ENCODE measurements at places on chromosomes 4 and X. TPM values are rescaled to one million over a fixed set of nuclear protein-coding genes. Genes with fewer than 3 reads are reported as not detected.
A peak's percentile ranks its signal among the peaks of the same experiment; 100 is the strongest.

Gene USP51
- total RNA-seq: 1.8 TPM

Gene LAMTOR3
- total RNA-seq: 87.0 TPM

Gene SAT1
- total RNA-seq: 278 TPM

Gene SMIM10
- 8.2 TPM for total RNA-seq

Gene SPCS3
- 102 TPM for total RNA-seq

Gene KLHL13
- 19.7 TPM for total RNA-seq

Gene VCX2
- total RNA-seq: not detected

Gene AMER1
- 11.9 TPM for total RNA-seq

Gene LRP2BP
- total RNA-seq: 2.3 TPM

Gene STK26
- 90.1 TPM for total RNA-seq

GRCh38 chr4:81606801-81607501 is 135.2 kb upstream of the RASGEF1B start:
- no peak for DNase-seq

GRCh38 chr4:187606581-187606980 is 389.0 kb upstream of the ZFP42 start:
- no peak for DNase-seq

DNA sequence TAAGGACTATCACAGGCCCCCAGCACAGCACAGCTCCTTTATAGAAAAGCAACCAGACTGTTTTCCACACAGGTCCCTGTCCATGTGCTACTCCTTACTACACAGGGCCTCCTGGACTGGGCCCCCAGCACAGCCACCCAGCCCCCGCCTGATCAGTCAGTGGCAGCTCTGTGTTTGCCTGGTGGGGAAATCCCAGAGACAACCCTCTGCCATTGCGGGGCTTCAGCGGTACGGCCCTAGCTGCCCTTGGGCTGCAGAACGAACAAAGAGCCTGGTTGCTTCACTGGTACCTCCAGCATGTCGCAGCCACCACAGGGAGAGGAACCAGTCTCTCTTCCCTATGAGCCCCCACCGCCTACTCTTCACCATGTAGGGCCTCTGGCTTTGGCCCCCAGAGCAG is 30.7 kb downstream of the CBR4 start:
- DNase-seq: no peak

- no peak for DNase-seq
These were observed 169.9 kb downstream of the ASMT start for GRCh38 chrX:1784773-1785172.

DNA sequence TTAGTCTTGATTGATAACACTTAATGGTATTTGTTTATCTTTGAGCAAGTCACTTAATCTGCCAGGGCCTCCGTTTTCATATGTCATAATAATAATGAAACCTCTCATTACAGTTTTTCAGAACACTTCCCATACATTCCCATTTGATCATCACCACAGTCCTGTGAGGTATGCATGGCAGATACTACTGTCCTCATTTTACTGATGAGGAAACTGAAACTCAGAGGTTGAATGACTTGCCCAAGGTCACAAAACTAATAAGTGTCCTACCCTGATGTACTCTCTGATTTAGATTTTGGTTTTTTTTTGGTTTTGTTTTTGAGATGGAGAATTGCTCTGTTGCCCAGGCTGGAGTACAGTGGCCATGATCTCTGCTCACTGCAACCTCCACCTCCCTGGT is 25.7 kb downstream of the ZFX start:
- DNase-seq: no peak

DNA sequence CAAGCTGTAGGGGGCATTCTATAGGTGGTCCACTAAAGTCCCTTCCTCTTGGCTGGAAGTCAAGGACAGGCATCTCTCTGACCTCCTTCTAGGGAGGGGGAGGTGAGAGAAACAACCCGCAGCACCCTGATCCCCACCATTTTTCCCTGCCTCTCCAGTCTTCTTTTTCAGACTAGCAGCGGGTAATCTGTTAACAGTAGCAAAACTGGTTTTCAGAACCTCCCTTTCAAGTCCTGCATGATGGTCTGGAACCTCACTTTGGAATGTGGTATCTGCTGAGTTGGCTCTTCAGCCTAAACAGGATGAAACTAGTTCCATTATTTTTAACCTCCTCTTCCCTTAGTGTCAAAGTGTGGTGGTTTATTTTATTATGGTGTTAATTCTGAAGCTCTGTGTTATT is 196.0 kb downstream of the NWD2 start:
- no peak for DNase-seq

GRCh38 chr4:185358514-185358913 is 37.2 kb downstream of the LRP2BP start:
- no peak for DNase-seq

GRCh38 chr4:59571805-59572430 is 1628.2 kb upstream of the ADGRL3 start:
- DNase-seq: no peak

GRCh38 chr4:65865489-65865888 is 195.2 kb upstream of the EPHA5 start:
- no peak for DNase-seq

DNA sequence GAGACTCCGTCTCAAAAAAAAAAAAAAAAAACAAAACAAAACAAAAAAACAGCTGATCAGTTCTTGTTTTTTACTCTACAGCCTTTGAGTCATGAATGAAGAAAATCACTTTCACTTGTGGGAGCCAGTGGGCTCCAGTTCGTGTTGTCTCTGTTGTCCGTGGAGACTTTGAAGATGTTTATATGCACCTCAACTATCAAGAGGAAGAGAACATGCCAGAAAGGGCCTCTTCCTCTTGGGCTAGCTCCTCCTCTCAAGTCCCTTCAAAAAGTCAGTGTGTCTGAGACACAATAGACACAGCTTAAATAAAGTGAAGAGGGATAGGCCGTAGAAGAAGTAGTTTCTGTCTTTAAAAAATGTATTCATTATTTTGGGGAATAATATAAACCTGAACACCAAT is 182.7 kb downstream of the KDR start:
- DNase-seq: no peak

DNA sequence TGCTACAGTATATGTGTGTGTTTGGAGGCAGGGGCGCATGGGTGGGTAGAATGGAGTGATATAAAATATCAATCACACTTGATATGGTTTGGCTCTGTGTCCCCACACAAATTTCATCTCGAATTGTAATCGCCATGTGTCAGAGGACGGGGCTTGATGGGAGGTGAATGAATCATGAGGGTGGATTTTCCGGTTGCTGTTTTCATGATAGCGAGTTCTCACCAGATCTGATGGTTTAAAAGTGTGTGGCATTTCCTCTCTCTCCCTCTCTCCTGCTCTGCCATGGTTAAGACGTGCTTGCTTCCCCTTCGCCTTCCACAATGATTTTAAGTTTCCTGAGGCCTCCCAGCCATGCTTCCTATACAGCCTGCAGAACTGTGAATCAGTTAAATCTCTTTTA is 14.8 kb downstream of the SOWAHB start:
- DNase-seq: no peak

DNA sequence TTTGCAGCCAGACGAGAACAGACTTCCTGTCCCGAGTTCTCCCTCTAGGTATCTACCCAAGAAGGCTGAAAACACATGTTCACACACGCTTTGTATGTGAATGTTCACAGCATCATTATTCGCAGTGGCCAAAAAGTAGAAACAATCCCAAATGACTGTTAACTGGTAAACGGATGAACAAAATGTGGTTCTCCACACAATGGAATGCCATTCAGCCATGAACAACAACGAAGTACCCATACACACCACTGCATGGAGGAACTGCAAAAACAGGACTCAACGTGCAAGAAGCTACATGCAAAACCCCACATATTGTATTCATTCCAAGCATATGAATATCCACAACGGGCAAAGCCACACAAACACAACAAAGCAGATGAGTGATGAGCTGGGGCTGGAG is 45.0 kb downstream of the PDHA1 start:
- DNase-seq: no peak

GRCh38 chrX:123447506-123447905 is 263.4 kb downstream of the GRIA3 start:
- DNase-seq: no peak

DNA sequence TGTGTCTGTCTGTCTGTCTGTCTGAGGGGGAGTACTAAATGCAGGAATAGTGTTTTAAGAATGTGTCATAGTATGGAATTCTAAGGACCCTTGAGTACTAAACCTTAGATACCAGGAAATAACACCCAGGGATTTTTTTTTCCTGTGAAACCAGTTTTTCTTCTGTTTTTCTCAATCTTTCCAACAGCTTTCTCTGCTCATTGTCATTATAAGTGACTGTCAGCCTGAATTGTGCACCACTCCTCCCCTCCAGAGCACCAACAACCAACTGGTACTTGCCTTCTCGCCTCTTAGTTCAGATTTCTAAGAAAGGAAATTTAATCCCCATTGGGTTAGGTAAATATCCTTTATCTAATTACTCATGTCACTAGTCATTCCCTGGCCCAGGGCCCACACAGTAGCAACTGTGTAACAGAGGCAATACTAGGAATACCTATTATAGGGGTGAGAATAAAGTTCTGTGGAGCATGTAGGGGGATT is 320.6 kb downstream of the ADGRL3 start:
- DNase-seq: no peak

- DNase-seq: no peak
These were observed 1.1 kb downstream of the UBE2D3 start for GRCh38 chr4:102826105-102826889.

DNA sequence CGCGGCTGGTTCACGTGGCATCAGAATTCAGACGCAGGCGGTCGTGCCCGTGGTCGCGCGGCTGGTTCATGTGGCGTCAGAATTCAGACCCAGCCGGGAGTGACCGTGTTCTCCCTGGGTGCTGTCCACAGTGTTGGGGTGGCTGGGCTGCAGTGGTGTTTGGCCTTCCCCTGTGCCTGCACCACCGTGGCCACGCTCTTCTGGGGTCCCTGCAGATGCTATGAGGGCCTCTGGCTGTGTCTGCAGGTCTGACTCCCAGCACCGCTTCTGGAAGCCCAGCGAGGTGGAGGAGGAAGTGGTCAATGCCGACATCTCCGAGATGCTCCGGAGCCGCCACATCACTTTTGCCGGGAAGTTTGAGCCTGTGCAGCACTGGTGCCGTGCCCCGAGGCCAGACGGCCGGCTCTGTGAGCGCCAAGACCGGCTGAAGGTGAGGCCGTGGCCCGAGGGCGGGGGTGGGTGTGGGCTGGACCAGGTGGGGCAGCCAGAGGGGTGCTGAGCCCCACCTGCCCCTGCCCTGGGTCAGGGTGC is 26.4 kb downstream of the NKX1-1 start:
- DNase-seq: no peak

GRCh38 chr4:143512978-143513313 is 556 bp upstream of the SMARCA5 start:
- DNase-seq: no peak

GRCh38 chrX:103629318-103630170 is 769 bp downstream of the TCEAL1 start:
- DNase-seq: peak; percentile 80

GRCh38 chr4:187491286-187491685 is 504.3 kb upstream of the ZFP42 start:
- no peak for DNase-seq

DNA sequence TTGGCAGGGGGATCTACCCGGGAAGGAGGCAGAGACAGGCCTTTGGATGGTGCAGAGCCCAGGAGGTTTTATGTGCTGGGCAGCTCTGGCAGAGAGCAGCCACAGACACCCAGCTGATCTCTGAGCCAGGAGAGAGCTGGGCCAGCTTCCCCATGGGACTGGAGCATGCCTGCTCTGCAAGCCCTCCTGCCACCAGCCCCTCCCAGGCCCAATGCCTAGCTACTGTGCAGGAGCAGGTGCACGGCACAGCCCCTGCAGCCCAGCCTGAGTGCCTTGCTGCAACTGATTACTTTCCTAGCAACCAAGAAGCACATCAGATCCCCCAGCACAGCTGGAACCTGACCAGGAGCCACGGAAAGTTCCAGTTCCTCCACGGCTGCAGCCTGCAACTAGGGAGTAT is 57.8 kb upstream of the BEND2 start:
- DNase-seq: no peak

DNA sequence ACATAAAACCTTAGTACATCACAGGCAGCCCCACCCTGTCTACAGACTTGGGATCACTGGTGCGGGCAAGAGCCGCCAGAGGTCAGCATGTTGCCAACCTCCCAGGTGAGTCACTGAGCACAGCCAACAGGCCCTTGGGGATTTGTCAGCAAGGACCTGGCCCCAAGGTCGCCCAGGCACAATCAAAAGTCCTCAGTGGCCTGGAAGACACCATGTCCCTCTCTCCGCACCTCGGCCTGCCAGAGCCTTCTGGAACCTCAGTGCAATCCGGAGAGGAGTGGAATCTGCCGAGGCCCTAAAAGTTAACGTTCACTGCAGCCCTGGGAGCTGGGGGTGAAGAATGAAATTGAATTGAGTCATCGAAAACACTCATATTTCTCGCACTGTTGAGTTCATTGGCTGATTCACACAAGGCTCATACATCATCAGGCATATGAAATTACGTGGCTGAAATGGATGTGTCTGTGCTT is 74.3 kb downstream of the WFS1 start:
- DNase-seq: no peak

- DNase-seq: no peak
These were observed 22.3 kb downstream of the ASMTL start for GRCh38 chrX:1430451-1430850.
